Sigmoid colon (tissue), 7 donors: ENCODE measurements at places on chromosomes 3 and 15. TPM values are rescaled to one million over a fixed set of nuclear protein-coding genes. Genes with fewer than 3 reads are reported as not detected.

Gene CCR8
- not detected for polyA plus RNA-seq

Gene GANC
- 19.9 TPM for polyA plus RNA-seq

Gene DPPA4
- polyA plus RNA-seq: 1.1 TPM

Gene TP63
- polyA plus RNA-seq: 0.13 TPM

Gene SELENOS
- 127 TPM for polyA plus RNA-seq

Gene CP
- 13.2 TPM for polyA plus RNA-seq

Gene PLA2G4D
- 0.31 TPM for polyA plus RNA-seq

Gene ACSBG1
- 0.60 TPM for polyA plus RNA-seq
